Breast epithelium (tissue), 4 donors: ENCODE measurements at places on chromosomes 3 and 15. TPM values are rescaled to one million over a fixed set of nuclear protein-coding genes. Genes with fewer than 3 reads are reported as not detected.

The TWF2 gene
- 52.7 TPM for total RNA-seq

The HCN4 gene
- total RNA-seq: not detected

The RPS17 gene
- 2,909 TPM for total RNA-seq

The CHL1 gene
- 40.3 TPM for total RNA-seq

The GOLGA8G gene
- not detected for total RNA-seq

The KIF15 gene
- total RNA-seq: 0.66 TPM

The ZBTB20 gene
- 62.9 TPM for total RNA-seq

The FBXL2 gene
- total RNA-seq: 7.7 TPM

GRCh38 chr3:59839283-59839682, 789.5 kb upstream of the CFAP20DC start:
- H3K36me3 ChIP-seq: no peaks in the 10 kb centered on the region
- H3K27me3 ChIP-seq: no peaks in the 10 kb centered on the region
- H3K4me3 ChIP-seq: no peak overlapping the region
- H3K27ac ChIP-seq: no peak overlapping the region

GRCh38 chr3:44929782-44930181, 46.2 kb downstream of the ZDHHC3 start:
- no peak overlapping the region for H3K4me3 ChIP-seq
- no peaks in the 10 kb centered on the region for H3K36me3 ChIP-seq

DNA sequence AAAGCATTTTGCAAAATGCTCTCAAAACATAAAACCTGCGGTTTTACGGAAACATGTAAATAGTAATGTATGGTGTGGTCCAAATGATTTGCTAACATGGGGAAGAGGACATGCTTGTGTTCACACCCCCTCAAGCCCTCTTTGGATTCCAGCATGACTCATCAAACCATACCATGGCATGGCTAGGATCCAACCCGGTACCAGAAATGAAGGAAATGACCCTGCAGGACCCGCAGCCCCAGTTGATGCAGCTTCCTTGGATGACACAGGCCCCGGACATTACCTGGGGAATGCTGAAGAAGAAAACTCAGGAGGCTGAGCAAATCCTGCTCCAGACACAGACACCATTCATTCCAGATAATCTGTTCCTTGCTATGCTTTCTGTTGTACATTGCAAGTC, 222.9 kb downstream of the DTWD1 start:
- no peak for DNase-seq
- H3K27ac ChIP-seq: no peak overlapping the region
- H3K27me3 ChIP-seq: no peaks in the 10 kb centered on the region
- H3K4me3 ChIP-seq: no peak overlapping the region
- H3K36me3 ChIP-seq: no peaks in the 10 kb centered on the region
- H3K4me1 ChIP-seq: no peaks in the 10 kb centered on the region

DNA sequence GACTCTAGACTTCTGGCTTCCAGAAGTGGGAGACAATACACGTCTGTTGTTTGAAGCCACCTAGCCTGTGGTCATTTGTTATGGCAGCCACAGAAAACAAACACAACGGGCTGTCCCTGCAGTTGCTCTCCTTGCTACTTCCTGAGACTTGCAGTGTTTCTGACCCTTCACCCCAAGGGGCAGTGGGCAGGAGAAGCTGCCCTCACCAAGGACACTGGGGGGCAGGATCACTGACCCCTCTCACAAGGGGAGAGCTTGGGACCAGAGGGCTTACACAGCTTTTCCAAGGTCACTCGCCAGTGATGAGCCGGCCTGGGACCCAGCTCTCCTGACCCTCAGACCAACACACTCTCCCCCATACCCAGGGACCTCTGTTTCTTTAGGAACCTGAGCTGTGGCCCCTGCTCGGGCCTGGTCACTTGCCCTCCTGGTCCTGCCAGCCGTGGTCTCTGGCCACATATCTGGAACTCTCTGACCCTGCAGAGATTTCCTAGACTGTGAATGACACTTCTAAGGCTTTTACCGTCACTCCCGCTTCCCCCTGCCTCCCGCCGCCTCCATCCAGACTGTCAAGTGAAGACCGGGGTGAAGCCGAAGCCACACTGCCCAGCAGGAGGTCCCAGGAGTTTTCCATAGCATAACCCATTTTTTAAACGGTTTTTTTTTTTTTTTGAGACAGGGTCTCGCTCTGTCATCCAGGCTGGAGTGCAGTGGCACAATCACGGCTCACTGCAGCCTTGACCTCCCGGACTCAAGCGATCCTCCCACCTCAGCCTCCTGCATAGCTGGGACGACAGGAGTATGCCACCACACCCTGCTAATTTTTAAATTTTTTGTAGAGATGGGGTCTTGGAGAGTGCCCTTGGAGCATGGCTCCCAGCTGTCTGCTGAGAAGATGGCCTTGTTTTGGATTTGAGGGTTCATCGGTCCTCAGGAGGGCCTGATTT, 4.4 kb downstream of the ATP2B2 start:
- no peak overlapping the region for H3K4me3 ChIP-seq
- H3K27ac ChIP-seq: no peak overlapping the region
- no peaks in the 10 kb centered on the region for H3K36me3 ChIP-seq
- H3K27me3 ChIP-seq: peaks cover 23% of the 10 kb centered on the region

GRCh38 chr15:40877694-40878093, 3.7 kb upstream of the RHOV start:
- no peaks in the 10 kb centered on the region for H3K4me1 ChIP-seq
- no peaks in the 10 kb centered on the region for H3K36me3 ChIP-seq
- no peak overlapping the region for H3K4me3 ChIP-seq
- no peaks in the 10 kb centered on the region for H3K27me3 ChIP-seq
- no peak for DNase-seq

- H3K27me3 ChIP-seq: no peaks in the 10 kb centered on the region
- no peak for DNase-seq
- H3K36me3 ChIP-seq: no peaks in the 10 kb centered on the region
- no peak overlapping the region for H3K27ac ChIP-seq
- no peak overlapping the region for H3K4me3 ChIP-seq
Measured at GRCh38 chr3:171178714-171179113, 152.2 kb upstream of the SLC2A2 start.

DNA sequence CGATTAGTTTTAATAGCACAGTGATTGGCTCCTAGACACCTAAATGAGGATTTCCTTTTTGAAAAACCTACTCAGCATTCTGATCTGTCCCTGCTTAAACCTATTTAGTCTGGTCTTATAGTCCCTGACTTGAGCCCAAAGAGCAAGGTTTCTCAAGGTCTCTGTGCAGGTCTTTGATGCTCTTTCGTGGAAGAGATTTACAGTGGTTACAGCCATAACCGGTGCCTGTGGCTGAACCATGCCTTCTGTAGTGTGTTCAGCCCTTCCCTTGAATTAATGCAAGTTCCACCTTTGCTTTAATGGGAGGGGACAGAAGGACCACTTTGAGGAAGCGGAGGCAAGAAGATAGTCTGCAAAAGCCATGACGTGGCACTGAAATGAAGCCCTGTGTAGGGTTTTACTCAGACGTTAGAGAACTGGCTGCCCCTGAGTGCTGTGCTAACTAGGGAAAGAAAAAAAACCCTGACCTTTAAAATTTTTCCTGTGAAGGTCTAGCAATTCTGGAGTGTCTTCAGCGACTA, 43.0 kb downstream of the ZBTB38 start:
- no peak overlapping the region for H3K4me3 ChIP-seq
- no peaks in the 10 kb centered on the region for H3K36me3 ChIP-seq
- H3K27ac ChIP-seq: peak overlapping the region; percentile 99
- no peaks in the 10 kb centered on the region for H3K27me3 ChIP-seq
- peaks cover 9% of the 10 kb centered on the region for H3K4me1 ChIP-seq

DNA sequence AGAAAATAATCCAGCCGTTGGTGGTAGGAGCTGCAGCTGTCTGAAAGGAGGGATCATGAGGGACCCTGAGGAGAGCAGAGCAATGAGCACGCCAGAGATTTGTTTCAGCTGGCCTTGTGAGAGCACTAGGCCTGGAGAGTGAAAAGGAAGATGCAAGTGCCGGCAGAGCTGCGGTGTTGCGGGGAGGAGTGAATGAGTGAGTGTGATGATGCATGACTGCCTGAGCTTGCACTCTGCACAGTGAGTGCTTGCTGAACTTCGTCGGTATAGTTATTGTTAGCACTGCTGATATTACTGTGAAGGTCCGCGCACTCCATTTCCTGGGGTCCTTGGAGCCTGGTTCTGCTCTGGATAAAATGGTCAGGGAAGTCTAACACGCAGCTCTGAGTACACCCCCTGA, 23.2 kb downstream of the EIF1B start:
- no peaks in the 10 kb centered on the region for H3K4me1 ChIP-seq
- H3K36me3 ChIP-seq: no peaks in the 10 kb centered on the region
- DNase-seq: no peak
- H3K27me3 ChIP-seq: no peaks in the 10 kb centered on the region

GRCh38 chr3:16516695-16517481, 3.4 kb upstream of the RFTN1 start:
- H3K27ac ChIP-seq: no peak overlapping the region
- H3K36me3 ChIP-seq: no peaks in the 10 kb centered on the region
- no peaks in the 10 kb centered on the region for H3K27me3 ChIP-seq
- peak; percentile 21 for DNase-seq
- H3K4me1 ChIP-seq: no peaks in the 10 kb centered on the region
- no peak overlapping the region for H3K4me3 ChIP-seq
